ENCODE measurements at places on chromosomes 16 and 17.

DNA sequence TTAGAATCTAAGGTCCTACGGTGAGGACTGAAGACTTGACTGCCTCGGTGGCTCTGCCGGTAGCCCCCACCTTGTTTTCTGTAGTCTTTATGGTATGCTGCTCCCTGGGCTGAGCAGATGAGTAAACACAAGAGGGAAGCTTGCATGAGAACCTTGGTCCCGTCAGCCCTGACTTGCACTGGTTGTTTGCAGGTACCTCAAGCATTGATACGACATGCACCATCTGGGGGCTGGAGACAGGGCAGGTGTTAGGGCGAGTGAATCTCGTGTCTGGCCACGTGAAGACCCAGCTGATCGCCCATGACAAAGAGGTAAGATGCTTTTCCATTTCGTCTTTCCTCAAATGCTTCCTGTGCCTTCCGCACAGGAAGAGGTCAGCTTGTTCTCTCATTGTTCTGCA is 21.1 kb upstream of the TACO1 start:
- no peak for DNase-seq

DNA sequence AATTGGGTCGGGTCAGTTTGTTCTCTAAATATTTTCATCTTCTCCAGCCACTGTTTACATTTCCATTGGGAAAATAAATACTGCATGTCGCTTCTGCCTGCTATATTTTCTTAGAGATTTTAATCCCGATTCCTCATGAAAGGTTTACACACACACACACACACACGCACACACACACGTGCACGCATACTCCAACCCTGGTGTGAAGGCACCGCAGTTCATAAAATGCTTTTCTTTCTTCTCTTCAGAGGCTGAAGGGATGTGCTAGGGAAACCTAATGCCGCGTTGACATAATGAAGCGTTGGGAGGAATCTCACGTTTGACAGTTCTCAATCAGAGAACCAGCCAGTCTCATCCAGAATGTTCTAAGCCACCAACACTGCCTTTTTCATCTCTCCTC is 222.9 kb upstream of the IRX3 start:
- no peak for DNase-seq

- DNase-seq: no peak
These were observed 159.1 kb downstream of the HS3ST3B1 start for GRCh38 chr17:14459955-14460354.

DNA sequence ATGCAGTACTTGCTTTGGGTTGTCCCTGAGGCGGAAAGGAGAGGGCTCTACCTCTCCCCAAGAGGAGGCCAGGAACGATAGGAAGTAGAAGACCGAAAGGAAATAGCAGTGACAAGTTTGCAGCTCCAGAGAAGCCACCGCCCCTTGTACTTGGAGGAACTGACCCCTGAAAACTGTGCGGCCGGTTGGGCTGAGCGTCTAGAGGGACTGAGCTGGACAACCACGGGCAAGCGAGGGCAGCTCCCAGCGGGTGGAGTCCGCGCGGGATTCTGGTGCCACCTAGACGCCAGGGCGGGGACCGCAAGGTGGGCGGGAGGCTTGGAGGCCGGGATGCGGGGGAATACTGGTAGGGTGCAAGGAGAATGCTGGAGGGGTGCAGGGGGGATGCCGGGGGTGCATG is 1.3 kb upstream of the SLC6A4 start:
- DNase-seq: peak; percentile 44

- DNase-seq: no peak
These were observed 4.0 kb upstream of the GGNBP2 start for GRCh38 chr17:36540696-36541095.

DNA sequence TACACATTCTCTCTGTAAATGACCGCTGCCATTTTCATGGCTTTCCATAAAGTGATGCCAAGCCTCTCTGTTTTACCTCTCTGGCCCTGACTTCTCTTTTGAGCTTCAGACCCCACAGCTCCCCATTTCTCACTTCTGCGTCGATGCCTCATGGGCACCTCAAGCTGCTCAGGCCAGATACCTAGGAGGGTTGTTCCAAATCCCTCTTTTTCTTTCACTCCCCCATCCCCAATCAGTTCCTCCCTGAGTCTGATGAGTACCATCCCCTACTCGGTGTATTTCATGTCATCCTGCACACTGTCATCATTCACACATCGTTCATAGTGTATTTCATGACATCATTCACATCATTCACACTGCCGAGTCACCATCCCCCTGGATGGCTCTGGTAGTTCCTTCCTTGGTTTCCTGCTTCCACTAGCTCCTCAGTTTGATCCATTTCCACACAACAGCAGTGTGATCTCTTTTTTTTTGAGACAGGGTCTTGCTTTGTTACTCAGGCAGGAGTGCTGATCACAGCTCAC is 43.1 kb downstream of the NTN1 start:
- DNase-seq: no peak

GRCh38 chr17:48429638-48430586 is at the start of gene SKAP1:
Gene SKAP1, minus strand, starts transcription at chr17:48430214.
- DNase-seq: no peak

DNA sequence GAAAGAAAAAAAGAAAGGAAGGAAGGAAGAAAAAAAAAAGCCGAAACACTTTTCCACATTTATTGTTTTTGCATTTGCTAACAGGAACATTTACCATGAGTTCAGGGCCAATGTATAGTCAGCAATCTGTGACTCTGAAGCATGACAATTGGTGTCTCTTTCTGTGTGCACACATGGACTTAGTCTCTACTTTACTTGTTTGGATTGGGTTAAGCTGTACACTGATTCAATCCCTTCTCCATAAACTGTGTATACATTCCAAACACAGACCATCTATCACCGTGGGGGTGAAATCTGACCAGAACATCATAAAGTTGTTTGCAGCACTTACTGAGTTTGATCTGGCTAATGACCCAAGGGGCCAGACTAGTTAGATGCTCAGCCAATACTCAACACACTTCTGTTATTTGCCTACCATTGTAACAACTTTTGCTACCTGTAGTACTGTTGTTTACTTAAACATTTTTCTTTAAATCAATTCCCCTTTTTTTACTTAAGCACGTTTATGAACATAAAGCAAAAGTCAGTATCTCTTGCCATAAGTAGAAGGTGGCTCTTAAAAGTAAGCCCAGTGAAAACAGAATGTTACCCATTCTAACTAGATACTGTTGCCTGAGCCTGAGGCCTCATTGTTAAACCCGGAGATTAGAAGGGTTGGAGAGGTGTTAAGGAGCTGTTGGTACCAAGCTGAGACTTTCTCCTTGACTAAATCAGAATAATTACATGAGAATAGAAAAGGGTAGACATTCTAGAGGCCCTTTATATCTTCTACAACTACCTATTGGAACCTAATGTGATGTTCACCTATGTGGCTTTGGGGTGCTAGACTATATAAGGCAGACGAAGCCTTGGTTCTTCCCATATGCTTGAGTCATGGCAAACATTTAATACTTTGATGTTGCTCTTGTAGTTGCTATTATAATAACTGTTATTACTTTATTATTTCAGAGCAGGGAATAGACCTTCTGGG is 41.8 kb downstream of the SCNN1B start:
- DNase-seq: no peak

DNA sequence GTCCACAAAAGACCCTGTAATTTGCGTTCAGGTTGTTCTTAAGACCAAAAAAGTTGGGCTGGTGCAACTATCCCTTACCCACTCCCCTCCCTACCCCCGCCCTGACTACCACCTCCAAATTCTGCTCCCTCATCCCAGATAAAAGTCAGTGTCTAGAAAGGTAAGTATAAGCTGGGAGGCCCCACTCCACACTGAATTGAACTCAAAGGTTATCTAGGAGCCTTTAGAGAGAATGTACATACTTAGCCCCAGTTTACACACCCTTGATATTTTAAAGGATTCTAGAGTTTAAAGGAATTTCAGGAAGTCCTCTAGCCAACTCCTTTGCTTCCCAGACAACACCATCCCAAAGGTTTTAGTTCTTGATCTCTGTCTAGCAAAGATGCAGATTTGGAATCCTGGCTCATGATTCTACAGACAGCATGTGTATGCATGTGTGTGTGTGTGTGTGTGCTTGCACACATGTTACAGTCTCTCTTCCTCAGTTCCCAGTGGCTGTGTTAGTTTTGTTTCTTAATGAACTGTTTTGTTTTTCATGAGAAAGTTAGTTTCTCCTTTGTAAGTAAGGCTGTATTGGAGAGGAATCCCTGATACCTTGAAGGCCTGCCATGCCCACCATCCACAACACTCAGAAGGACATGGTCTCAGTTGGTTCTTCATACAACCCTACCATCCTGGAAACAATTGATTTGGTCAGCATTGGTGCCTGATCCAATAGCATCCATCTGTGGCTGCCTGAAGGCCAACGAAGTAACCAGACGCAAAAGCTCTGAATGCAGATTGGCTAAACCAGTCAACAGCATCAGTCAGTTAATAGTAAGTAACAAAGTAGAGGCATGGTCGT is 281.3 kb downstream of the SOX9 start:
- DNase-seq: no peak

GRCh38 chr17:49287481-49287880 is 56.9 kb upstream of the PHOSPHO1 start:
- DNase-seq: no peak

GRCh38 chr16:71933017-71933416 is 37.7 kb downstream of the IST1 start:
- no peak for DNase-seq

GRCh38 chr17:78129351-78130089 is 965 bp upstream of the TMC6 start:
- DNase-seq: no peak

DNA sequence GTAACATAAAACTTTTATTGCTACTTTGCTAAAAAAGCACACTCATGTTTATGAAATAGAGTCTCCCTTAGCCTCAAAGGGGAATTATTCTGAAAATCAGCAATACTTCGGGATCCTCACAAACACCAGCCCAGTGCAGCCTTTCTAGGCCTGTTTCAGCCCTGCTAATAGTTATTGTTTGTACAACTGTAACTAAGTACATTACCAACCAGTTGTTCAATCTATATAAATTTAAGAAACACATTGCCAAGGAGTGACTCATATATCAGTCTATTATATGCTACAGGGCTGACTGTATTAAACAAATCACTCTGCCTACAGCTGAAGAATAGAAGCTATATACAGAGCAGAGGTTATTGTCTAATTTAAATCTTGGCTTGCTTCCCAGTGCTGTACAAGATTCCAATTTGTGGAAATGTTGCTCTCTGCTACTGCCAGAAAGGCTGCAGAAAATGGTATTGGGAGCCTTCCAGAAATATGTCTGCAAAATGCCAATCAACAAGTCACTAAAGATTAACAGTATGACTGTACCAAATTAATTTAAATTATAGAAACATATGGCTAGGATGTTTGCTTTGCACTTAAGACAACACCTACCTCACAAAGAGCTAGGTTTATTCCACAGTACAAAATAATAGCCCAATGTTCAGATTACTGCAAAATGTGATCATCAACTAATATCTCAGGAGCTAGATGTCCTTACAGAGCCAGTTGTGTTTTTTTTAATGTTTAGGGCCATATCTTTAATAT is 49.7 kb downstream of the TOX3 start:
- DNase-seq: peak; percentile 83

DNA sequence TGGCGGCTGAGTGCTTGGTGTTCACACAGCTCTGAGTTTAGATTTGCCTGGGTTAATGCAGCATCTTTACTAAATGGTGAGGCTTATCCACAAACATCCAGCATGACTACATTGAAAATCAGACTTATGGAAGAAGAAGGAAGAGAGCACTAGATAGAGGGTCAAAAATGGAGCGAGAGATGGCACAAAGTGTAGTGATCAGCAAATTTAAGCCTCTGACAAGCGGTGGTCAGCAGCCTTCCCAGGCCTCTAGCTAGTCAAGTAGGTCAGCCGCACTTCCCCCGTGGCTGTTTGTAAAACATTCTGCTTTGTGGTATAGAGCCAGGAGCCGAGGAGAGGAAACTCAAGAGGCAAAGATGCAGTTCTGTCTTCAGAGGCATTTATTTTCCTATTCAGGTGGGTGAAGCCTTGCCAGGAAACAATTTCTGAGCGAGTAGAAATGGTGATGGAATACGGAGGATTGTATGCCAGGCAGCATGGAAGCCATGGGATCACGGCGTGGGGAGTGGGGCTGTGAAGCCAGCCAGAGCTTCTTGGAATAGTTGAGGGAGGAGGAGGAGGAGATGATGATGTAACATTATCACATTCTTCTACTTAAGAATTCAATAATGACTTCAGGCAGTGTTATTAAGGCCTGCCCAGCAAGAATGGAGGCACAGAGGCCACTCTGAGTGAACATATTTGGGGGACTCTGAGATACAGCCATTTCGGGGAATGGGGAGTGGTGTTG is 118.9 kb downstream of the MSI2 start:
- DNase-seq: no peak

- no peak for DNase-seq
These were observed 166.3 kb downstream of the MSI2 start for GRCh38 chr17:57422574-57423164.

GRCh38 chr17:4674685-4674998 is 29.3 kb downstream of the PELP1 start:
- no peak for DNase-seq

Data from foreskin melanocyte (primary cell).